ENCODE measurements at places on chromosomes 1 and 21.

GRCh38 chr1:229005556-229005955, 265.4 kb upstream of the RAB4A start:
- DNase-seq, result no peak

- DNase-seq, result peak; percentile 70
Observed at GRCh38 chr21:39518055-39518846, 66.5 kb downstream of the SH3BGR start.

DNA sequence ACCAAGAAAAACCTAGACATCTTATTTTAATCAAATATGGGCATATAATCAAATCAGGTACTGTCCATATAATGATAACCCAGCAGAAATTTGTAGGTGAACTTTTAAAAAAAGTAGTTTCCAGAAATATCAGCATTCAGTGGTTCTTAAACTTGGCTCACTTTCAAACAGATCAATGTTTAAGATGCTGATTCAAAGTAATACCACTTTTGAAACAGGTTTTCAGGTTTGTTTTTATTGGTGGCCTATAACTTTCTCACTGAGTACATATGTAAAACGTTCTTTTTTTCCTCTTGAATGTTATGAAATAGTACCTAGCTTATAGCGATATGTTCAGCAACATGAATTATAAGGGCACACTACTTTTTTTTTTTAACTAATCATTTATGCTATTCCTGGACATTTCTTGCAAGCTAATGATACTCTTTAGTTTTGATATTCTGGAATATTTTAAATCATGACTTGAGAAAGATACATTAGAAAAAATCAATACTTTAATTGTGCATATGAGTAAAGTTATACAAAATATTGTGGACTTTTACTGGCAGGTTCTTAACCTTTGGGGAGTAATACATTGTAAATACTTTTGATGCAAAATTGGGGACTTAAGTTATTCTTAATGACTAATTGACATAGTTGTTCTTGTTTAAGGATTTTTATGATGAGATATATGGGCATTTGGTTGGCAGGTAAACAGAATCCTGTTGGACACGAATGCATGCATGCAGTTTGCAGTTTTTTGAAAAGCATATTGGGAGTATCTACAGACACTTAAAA, 3.0 kb downstream of the NFIA start:
- no peak for DNase-seq

GRCh38 chr1:52588027-52588426, 14.1 kb upstream of the GPX7 start:
- DNase-seq, result no peak

DNA sequence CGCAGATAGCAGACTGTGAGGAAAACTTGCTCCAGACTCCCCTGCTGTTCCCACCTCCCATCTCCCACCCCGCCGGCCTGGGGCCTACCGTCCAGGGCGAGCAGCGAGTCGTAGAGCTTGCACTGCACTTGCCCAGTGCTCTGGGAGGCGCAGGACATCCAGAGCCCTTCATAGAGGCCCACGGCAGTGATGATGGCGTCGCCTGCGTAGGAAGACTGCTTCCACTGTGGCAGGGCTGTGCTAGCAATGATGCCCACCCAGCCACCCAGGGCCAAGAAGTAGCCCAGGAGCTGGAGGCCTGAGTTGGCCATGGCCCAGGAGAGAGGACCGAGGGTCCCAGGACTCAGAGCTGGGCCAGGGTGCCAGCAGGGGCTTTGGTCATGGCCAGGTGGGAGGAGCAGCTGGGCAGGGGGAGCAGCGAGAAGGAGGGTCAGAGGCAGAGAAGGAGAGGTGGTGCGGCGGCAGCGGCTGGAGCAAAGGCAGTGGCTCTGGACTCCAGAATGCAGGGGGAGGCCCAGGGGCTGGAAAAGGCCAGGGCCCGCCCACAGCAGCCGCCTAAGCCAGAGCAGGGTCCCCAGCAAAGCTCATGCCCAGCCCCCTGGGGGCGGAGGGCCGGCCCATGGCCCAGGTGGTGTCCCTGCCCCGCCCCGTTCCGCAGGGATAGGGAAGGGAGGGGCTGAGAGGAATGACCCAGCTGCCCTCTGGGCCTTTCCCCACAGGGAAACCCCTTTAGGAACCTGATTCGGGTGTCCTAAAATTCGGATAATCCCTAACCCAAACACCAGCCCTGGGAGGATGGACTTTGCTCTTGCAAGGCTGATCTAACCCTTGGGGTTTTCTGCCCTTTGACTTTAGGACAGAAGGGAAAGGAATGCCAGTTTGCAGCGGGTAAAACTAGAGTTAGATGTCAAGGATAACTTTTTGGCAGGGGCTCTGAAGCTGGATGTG, at the start of gene CLDN19:
CLDN19 (minus strand) TSS at position 484 of the 948 bp plus-strand sequence; CDS start at position 311, 173 bp downstream.
- peak; percentile 67 for DNase-seq

DNA sequence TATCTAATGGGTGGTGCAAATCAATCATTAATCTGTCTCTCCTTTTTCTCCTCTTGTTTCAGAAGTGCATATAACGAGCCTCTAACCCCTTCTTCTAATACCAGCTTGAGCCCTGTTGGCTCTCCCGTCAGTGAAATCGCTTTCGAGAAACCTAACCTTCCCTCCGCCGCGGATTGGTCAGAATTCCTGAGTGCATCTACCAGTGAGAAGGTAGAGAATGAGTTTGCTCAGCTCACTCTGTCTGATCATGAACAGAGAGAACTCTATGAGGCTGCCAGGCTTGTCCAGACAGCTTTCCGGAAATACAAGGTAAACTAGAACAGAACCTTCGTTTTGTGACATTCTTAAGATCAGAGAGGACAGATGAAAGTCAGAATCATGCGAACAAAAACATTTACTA, 25.3 kb upstream of the VAMP3 start:
- DNase-seq, result no peak

DNA sequence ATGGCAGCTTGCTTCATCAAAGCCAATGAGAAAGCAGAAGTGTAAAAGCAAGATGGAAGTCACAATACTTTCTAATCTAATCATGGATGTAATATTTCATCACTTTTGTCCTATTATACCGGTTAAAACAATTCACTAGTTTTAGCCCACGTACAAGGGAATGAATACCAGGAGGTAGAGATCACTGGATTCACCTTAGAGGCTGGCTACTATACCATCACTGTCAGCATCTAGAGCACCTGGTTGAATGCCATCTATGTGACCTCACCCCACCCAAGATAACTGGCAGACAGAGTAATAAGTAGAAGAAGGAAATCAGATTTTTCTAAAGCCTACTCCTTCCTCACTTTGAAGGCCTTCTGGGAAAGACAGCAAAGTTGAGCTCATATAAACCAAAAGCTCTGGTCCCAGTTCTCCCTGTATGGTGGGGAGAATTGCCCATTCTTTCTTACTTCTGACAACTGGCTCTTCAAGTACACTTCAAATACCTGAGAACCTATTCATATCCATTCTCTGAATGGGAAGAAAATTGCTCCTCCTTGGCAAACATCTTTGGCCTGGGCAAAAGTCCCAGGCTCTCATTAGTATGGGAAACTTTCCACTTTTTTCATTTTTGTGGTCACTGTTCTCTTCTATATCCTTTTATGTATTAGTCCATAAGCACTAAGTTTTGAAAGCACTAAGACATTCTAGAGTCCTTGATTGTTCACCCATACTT, 24.8 kb downstream of the HSD3B1 start:
- DNase-seq, result no peak

- no peak for DNase-seq
Observed at GRCh38 chr1:205785446-205785845, 10.2 kb upstream of the RAB29 start.

- no peak for DNase-seq
Observed at GRCh38 chr1:97138515-97139032, 417.0 kb downstream of the PTBP2 start.

DNA sequence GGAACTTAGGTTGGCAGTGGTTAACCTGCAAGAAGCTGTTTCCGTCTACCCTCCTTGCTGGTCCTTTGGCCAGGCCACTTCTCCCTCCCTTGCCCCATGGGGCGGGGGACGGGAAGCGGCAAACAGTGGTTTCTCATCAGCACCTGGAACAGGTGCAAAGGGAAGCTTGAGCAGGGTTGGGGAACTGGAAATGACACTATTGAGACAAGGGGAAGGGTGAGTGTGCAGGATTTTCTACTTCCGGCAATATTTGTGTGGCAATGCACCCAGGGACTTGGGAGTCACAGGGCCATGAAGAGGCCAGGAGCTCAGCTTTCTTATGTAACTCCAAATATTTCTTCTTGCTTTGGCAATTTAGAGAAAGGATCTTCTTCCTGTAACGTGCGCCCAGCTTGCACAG, 29.0 kb upstream of the SARS1 start:
- DNase-seq, result no peak

GRCh38 chr1:242043165-242043564, 44.3 kb upstream of the MAP1LC3C start:
- no peak for DNase-seq

Measured in iPS DF 19.7 (cell line).